ENCODE measurements at places on chromosomes 2 and 18.

GRCh38 chr2:46462936-46463335 lies 16.4 kb upstream of the TMEM247 start:
- no peak for DNase-seq

DNA sequence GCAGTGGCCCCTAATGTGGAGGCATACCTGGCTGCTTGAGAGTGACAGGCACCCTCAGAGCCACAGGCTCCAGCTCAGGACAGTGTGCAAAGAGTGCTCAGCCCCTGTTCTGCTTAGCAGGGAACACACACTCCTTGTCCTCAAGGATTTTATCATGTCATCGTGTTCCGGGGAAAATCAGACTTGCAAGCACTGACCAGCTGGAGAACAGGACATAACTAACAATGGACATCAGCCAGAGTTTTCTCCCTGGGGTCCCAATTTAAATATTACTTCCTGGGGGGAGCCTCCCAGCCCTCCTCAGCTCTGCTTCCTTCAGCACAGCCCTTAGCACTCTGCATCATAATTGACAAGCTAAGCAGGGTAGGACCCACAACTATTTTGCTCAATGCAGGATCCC lies 175.4 kb upstream of the ACAA2 start:
- DNase-seq, result no peak

DNA sequence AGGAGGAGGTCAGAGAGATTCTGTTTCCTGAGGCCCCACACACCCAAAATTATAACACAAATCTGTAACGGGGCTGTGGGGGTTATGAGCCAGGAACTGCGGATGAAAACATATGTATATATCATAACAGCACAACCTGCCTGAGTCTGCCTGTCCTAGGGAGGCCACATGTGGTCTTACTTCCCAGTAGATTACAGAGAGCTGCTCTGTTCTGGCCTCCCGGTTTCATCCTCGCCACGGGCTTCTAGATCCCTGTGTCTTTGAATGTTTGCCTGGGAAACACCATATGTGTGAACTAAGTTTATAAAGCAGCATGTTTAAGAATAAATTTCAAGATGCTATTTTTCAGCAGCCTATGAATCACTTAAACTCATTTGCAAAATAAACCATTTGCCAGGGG lies 124.0 kb downstream of the TMEM200C start:
- DNase-seq, result no peak

DNA sequence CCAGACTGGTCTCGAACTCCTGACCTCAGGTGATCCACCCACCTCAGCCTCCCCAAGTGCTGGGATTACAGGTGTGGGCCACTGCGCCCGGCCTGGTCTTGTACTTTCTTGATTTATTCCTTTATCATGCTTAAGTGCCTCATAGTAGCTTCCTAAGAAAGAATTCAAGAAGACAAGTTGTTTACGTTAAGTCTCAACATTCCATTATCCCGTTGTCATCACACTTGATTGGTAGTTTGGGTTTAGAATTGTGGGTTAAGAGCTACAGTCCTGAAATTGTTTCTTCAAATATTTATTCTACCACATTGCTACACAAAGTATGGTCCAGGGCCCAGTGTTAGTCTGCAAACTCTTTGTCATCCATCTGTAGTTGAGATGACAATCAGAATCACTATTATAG lies 194.0 kb downstream of the VWC2L start:
- DNase-seq, result no peak

DNA sequence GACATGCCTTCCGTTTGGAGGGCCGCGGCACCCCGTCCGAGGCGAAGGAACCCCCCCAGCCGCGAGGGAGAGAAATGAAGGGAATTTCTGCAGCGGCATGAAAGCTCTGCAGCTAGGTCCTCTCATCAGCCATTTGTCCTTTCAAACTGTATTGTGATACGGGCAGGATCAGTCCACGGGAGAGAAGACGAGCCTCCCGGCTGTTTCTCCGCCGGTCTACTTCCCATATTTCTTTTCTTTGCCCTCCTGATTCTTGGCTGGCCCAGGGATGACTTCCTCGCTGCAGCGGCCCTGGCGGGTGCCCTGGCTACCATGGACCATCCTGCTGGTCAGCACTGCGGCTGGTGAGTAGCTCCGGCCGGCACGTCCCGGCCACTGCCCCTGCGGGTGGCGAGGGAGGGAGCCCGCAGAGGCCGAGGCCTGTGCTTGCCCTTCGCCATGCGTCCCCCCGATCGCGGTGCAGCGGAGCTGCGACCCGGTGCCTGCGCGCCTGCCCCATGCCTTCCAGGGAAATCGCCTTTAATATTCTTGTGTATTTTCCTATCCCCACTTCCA lies 1.2 kb downstream of the BMPR2 start:
- peak; percentile 13 for DNase-seq

- no peak for DNase-seq
Observed at GRCh38 chr2:85794491-85795121, 40.8 kb downstream of the ATOH8 start.

- DNase-seq, result no peak
Observed at GRCh38 chr2:112204411-112204810, 50.4 kb downstream of the ZC3H8 start.

- no peak for DNase-seq
Observed at GRCh38 chr2:148901142-148901541, 26.1 kb downstream of the KIF5C start.

DNA sequence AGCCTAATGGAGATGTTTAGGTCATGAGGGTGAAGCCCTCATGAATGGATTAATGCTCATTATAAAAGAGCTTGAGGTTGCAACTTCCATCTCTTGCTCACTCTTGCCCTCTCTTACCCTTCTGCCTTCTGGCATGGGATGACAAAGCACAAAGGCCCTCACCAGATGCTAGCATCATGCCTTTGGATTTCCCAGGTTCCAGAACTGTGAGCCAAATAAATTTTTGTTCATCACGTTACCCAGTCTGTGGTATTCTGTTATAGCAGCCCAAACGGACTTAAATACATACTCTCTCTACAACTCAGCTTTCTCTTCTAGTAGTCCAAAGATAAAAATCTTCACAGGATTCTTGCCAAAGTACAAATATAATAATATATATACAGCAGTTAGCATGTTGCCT lies 75.8 kb downstream of the LNPK start:
- no peak for DNase-seq

GRCh38 chr18:58965291-58966004 lies 100.8 kb downstream of the ZNF532 start:
- no peak for DNase-seq

- no peak for DNase-seq
Observed at GRCh38 chr18:50119296-50119695, 75.7 kb downstream of the MYO5B start.

DNA sequence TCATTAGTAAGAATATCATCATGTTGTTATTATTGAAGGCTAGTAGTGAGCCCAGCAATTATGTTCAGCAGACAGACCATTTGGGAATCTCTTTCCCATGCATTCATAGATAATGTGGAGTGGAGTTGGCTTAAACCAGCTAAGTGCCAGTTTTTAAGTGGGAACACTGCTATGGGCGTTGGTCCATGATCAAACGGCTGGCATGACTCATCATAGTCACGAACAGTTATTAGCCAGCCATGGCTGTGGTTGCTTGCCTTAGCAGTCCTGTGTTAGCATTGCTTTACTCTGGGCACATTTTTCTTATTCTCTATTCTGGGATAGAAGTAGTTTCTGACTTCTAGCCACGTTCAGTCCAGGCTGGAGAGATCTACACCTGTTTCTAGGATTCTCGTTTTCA lies 17.7 kb downstream of the EIF4E2 start:
- DNase-seq, result peak; percentile 78

DNA sequence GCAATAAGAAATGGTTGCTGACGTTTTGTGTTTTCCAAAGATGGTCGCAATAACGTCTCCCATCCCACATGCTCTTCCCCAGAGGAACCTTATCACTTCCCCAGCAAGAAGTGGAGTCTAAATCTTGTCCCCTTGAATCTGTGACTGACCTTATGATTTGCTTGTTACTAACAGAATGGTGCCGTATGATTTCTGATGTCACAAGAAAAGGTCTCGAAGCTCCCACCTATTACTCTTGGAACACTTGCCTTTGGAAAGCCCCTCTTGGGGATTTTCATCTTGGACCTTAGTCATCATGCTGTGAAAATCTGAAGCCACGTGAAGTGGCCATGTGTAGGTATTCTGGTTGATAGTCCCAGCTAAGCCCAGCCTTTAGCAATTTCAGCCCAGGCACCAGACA lies 86.2 kb upstream of the GLS start:
- DNase-seq, result no peak

DNA sequence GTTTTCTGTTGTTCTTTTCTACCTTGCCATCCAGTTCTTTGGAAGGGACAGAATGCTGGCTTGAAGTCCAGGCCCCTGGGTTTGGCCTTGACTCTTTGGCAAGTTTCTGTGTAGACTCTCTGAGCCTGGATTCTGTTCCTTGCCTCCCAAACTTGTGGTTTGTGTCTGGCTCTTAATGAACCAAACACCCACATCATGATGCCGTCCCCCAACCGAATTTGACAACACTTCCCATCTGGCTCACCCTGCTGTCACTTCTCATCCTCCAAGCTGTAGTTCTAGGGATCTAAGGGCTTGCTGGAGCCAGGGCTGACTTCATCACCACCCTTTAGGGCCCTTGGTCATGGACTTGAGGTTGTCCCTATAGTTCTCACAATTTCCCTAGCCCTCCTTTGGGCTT lies 68.9 kb upstream of the CELF4 start:
- DNase-seq, result no peak

GRCh38 chr2:184178229-184178628 lies 420.1 kb upstream of the ZNF804A start:
- DNase-seq, result no peak

- no peak for DNase-seq
Observed at GRCh38 chr2:64825831-64826491, 163.2 kb upstream of the SLC1A4 start.

DNA sequence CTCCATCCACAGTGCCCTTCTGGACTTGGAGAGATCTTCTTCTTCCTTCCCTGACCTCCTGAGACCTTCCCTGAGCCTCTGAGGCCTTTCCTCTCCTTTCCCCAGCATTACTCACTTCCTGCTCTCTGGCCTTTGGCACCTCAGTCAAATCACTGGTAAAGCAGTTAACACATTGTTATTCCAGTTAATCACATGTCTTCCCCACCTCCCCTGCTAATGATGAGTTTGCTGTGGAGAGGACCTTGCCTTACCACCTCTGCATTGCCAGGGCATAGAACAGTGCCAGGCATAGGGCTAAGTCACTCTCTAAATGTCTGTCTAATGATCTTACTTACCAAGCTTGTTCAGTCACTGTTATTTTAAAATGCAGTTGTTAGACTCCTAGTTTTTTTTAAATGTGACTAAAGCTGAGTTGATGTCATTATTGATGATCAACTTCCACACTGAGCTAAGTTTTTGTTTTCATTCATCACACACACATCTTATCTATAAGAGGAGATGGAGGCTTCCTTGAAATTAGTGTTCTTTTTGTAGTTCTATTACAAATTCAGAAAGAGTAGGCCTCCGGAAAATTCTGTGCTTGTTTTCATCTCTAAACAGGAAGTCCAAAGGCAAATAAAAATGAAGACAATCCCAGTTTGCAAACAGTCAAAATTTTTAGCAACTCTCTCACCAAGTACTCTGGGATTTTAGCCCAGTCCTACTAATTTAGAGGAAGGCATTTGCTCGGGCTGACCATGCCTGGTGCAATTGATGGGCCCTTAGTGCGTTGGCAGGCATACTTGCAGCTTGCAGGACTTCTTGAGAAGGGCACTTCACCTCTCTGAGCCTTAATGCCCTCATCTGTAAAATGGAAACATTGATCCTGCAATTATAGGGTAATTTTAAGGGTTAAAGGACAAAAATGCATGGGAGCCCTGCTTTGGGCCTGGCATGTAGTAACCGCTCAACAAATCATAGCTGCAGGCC lies 113.7 kb upstream of the SPRED2 start:
- DNase-seq, result peak; percentile 42

DNA sequence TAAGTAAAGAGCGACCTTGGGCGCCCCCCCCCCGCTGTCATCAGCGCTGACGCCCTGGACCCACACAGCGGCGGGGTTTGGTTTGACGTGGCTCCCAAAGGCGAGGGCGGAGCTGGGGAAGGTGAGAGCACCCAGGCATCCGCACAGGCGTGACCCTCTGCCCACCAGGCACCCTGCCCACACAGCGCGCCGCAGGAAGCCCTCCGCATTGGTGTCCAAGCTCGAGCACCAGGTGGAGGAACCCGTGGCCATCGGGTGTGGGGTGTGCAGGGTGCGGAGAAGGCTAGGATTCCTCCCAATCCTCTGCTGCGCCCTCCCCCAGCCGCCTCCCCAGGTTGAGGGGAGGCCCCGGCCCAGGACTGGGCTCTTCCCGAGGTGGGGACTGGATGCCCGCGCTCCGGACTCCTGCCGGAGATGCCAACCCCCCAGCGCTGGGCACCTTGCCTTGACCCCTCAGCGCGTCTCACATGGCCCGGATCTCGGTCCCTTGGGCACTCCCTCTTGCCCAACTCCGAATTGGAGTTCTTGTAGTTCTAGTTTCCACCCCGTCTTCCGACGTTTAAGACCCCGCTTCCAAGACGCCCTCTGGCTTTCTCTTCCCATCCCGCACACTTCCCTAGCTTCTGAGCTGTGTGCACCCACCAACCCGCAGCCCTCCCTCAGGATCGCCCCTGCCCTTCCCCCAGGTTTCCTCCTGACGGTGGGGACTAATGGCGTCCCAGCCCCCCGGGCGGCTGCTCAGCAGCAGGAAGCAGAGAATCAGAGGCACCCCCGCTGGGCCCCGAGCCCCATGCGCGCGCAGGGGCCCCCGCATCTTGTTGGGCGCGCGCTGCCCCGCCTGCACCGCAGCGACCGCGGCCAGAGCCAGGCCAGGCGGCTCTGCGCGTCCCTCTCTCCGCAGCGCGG lies 25.9 kb upstream of the RESP18 start:
- no peak for DNase-seq

DNA sequence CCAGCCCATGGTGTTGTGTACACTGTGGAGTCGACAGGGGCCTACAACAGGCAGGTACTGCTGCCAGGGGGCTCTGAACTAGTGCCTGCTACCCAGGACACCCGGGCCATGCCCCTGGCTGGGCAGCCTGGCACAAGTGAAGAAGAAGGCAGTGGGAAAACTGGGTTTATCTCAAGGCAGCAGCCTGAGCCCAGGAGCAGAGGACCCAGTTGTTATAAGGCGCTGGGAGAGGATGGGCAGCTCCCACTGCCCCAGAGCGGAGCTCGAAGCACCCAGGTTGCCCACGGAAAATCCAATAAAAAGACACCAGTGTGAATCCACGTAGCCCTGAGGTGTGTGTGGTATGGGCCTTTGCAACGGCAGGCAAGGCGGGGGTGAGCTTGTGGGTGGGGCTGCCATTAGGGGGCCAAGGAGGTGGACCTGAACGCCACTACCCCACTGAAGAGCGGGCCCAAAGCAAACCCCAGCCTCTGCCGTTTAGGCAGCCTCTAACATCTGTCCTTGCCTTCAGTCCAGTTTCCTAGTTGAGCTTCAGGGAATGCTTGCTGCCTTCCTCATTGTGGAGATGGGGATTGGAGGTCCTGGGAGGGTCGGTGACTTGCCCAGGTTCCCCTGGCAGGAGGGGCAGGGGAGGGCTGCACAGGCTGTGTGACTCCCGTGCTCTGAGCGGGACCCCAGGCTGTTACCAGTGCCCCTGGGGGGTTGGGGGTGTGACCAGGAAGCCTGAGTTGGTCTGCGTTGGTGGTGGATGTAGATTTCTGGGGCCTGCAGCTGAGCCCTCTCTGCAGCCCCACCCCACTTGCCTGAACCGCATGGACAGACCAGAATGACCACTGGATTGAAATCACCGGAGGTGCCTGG lies 16.0 kb downstream of the ARID5A start:
- no peak for DNase-seq

Data from RWPE1 (cell line).